ENCODE measurements at places on chromosomes 7 and 10.

DNA sequence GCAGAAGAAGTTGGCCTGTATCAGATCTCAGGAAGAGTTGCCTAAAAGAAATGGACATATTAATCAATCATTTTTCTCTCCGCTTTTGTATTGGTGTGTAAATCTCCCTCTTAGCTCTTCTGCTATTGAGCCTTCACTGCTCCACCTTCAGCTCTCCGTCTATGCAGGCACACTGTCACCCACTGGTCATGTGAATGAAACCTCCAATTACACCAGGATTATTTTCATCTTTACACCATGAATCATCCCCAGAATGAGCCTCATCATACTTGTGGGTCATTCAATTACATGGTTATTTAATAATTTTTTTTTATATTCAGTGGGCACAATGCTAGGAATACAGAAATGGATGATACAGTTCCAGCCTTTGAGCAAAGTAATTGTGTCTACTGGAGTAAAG lies 92.6 kb downstream of the LRRC4 start:
- no peak for DNase-seq
- no peaks in the 10 kb centered on the region for H3K4me1 ChIP-seq
- no peak overlapping the region for H3K4me3 ChIP-seq

DNA sequence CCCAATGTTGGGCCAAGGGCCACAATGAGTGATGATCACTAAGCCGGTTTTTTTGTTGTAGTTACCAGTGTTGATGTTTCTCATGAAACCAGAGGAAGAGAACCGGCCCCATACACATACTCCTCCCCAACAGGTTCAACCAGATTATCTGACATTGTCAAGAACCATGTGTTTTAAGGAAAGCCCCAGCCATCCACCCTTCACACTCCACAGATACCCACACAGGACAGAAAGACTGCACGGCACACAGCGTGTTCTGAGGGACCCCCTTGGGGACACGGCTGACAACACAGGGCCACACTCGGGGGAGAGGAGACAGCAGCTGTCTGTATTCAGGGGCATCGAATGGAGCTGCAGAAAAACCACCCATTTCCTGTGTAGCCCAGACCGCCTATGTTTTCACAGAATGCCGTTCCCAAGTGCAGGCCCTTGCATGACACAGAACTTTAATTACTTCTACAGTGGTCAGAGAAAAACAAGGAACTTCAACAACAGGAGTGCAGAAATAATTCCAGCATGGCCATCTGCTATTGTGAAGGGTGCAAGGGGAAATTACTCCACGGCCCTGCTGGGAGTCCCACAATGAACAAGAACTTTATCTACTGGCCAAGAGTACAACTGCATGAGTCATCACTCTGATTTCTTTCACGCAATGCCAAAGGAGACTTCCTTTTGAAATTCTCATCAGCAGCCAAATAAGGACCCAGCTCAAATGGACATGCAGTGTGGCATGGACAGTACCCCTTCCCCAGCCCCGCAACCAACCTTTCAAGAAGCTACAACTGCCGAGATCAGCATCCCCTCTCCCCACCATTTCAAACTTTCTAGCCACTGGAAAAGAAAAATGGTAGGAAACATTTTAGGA lies 2.3 kb downstream of the KLF6 start:
- peak overlapping the region; percentile 95 for H3K4me3 ChIP-seq
- DNase-seq = peak; percentile 97
- no peaks in the 10 kb centered on the region for H3K27me3 ChIP-seq
- H3K36me3 ChIP-seq = peaks cover 50% of the 10 kb centered on the region
- peak overlapping the region; percentile 95 for H3K27ac ChIP-seq
- H3K4me1 ChIP-seq = peaks cover 54% of the 10 kb centered on the region

GRCh38 chr7:114548081-114548980 lies 133.7 kb downstream of the FOXP2 start:
- no peak overlapping the region for H3K27ac ChIP-seq
- no peaks in the 10 kb centered on the region for H3K27me3 ChIP-seq
- no peaks in the 10 kb centered on the region for H3K4me1 ChIP-seq
- no peaks in the 10 kb centered on the region for H3K36me3 ChIP-seq

- H3K27ac ChIP-seq = no peak overlapping the region
- H3K27me3 ChIP-seq = no peaks in the 10 kb centered on the region
- no peak for DNase-seq
- H3K36me3 ChIP-seq = no peaks in the 10 kb centered on the region
- no peak overlapping the region for H3K4me3 ChIP-seq
- H3K4me1 ChIP-seq = no peaks in the 10 kb centered on the region
Measured at GRCh38 chr7:109835577-109835976, 1255.3 kb upstream of the LRRN3 start.

GRCh38 chr7:75638594-75639070 lies 100.1 kb downstream of the HIP1 start:
- H3K36me3 ChIP-seq = no peaks in the 10 kb centered on the region
- H3K4me1 ChIP-seq = peaks cover 35% of the 10 kb centered on the region
- H3K4me3 ChIP-seq = peak overlapping the region; percentile 80
- DNase-seq = no peak

GRCh38 chr10:102650655-102651454 lies 6.6 kb downstream of the TRIM8 start:
- DNase-seq = no peak
- H3K4me1 ChIP-seq = peaks cover 77% of the 10 kb centered on the region
- H3K27ac ChIP-seq = peak overlapping the region; percentile 99
- peaks cover 47% of the 10 kb centered on the region for H3K36me3 ChIP-seq

DNA sequence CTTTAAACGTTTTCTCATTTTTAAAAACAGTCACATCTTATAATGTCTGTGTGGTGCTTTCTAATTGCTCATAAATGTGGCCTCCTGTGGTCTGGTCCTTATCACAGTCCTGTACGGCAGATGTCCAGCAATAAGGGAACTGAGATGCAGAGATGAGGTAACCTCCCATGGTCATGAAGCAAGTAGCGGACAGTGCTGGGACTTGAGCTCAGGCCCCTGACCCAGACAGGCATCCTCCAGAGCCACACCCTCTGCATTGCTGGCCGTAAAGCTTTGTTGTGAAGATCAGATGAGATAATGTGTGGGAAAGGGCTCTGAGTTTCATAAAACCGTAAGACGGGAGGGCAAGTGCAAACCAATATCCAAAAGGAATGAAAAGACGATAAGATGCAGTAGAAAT lies 48.2 kb downstream of the DYNC2I1 start:
- no peaks in the 10 kb centered on the region for H3K4me1 ChIP-seq
- no peak for DNase-seq
- H3K27ac ChIP-seq = no peak overlapping the region
- no peaks in the 10 kb centered on the region for H3K27me3 ChIP-seq
- no peak overlapping the region for H3K4me3 ChIP-seq
- no peaks in the 10 kb centered on the region for H3K36me3 ChIP-seq

- no peaks in the 10 kb centered on the region for H3K27me3 ChIP-seq
- no peak for DNase-seq
- H3K36me3 ChIP-seq = no peaks in the 10 kb centered on the region
- no peak overlapping the region for H3K4me3 ChIP-seq
- no peak overlapping the region for H3K27ac ChIP-seq
- no peaks in the 10 kb centered on the region for H3K4me1 ChIP-seq
Measured at GRCh38 chr7:123757095-123757494, 8.3 kb upstream of the WASL start.

Data from CD14-positive monocyte (primary cell).